ENCODE measurements at places on chromosomes 12 and 14.

DNA sequence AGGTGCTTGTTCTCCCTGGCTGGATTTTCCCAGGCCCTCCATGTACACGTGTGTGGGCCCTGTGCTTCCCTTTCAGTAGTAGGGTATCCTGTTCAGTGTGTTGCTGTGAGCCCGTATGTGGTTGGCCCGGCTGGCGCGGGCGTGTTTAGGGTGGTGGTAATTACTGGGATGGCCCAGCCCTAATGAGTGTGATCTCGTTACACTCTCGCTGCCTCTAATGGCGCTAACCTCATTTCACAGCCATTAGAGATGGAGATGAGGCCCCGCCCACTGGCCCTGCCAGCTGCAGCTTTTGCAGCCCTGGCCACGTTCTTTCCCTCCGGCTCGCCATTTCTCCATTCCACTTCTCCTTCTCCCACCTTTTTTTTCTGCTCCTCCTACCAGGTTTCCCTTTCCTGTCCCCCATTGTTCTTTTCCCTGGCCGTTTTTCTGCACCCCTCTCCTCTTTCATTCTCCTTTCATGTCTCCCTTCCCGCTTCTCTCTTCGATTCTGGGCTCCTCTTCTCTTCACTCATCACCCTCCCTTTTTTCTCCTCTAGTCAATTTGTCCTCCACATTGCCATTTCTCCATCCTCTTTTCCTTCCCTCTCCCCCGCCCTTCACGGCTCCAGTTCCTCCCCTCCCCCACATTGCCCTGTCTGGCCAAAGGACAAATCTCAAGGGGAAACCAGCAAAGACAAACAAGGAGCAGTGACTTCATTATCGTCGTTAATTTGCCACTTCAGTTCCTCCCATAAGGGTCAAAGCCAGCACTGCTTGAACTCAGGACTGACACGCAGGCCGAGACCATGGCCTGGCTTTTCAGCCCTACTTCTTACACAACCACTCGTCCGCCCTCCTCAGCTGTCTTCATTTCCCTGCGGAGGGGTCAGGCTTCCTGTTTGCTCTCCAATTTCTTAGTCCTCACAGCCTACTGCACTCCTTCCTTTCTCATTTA lies 6.8 kb downstream of the ZFHX2 start:
- DNase-seq = no peak

- no peak for DNase-seq
These were observed 252.2 kb upstream of the ATP2B1 start for GRCh38 chr12:89960607-89961394.

DNA sequence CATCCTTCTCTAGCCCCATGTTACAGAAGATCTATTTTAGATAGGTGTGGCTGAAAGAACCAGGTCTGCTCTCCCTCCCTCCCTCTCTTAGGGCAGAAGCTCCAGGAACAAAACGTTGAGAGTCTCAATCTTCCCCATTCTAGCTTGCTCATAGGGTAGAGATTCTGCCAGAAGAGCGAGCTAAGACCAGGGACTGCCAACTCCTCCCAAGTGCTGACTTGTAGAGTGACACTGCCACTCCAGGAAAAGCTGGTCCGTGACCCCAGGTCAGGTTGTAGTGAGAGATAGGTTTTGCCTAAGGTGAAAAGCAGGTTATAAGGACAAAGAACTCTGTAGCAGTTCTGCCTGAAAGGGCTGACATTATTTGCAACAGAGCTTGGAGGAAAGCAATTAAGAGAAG lies 73.4 kb downstream of the INSM2 start:
- DNase-seq = no peak

DNA sequence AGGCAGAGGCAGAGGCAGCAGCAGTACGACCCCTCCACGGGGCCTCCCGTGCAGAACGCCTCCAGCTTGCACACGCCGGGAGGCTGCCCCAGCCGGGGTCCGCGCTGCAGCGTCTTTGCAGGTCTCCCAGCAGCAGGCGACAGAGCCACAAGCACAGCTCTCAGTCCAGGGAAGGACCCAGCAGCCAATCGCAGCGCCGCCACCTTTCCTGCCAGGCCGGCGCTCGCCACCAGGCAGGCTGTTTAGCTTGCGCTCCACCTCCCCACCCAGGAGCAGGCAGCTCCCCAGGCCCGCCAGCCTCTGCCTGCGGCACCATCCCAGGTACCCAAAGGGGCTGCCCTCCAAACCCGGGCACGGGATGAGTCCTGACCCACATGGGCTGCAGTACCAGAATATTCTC lies 25.2 kb downstream of the DDX51 start:
- DNase-seq = no peak

DNA sequence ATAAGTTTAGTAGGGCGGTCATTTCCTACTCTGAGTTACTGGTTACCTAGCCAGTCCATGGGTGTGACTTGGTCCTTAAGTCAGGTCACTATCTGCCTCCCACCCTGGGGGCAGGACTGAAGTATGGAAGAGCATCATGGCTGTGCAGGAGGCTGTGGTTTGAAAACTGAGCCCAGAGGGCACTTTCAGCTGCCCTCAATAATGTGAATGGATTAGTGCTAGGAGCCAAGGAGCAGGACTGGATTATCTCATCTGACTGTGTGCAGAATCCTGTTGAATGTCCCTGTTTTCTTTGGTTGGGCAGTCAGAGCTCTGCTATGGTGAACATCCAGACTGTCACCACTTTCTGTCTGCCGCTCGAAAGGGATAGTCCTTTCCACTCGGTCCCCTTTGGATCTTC lies 1.6 kb downstream of the ATXN7L3B start:
- DNase-seq = no peak
